Lung (tissue), 17 donors: ENCODE measurements at places on chromosomes 6 and 20. TPM values are rescaled to one million over a fixed set of nuclear protein-coding genes. Genes with fewer than 3 reads are reported as not detected.

- DNase-seq: no peak
These were observed 1.2 kb downstream of the OGFR start for GRCh38 chr20:62805711-62806382.

DNA sequence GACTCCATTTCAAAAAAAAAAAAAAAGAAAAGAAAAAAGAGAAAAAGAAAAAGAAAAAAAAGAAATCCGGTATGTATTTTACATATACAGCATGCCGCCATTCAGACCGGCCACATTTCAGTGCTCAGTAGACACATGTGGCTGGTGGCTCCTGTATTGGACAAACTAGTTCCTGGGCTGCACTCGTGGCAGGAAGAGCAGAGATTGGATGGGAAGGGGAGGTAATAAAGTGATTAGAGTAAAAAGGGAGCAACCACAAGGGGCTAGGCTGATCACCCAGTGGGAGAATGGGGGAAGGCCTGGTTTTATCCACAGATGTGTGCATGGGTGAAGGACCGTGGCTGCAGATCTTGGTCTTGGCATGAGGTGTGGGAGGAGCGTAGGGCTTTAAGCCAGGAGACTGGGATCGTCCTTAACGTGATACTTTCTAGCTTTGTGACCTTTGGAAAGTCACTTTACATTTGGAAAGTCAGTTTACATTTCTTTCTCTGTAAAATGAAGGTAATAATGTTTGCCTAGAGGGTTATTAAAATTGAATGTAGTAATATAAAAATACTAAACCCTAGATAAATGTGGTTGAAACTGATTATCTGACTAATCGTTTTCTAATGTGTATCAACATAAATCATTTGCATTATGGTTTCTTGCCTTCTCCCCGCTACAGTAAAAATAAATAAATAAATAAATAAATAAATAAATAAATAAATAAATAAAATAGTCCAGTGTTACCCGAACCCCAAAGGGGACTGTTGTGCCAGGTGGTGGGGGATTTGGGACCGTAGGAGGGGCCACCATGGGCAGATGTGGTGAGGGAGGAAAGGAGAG, 869 bp upstream of the TRIM15 start:
- no peak for DNase-seq

DNA sequence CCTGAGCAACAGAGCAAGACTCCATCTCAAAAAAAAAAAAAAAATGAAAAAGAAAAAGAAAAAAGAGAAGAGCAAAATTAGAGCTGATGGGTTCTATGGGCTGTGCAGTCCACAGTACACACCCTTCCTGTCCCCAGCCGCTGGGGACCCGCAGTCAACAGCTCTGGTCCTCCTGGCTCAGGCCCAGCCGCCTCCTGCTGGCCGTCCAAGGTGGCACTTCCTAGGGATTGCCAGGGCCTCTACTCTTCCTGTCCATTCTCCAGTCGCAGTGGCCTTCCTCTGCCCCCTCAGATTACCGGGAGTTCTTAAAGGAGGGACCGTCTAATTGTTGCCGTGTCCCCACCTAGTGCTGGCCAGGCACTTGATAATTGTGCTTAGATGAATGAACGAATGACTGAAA, 41.7 kb downstream of the TMEM242 start:
- no peak for DNase-seq

DNA sequence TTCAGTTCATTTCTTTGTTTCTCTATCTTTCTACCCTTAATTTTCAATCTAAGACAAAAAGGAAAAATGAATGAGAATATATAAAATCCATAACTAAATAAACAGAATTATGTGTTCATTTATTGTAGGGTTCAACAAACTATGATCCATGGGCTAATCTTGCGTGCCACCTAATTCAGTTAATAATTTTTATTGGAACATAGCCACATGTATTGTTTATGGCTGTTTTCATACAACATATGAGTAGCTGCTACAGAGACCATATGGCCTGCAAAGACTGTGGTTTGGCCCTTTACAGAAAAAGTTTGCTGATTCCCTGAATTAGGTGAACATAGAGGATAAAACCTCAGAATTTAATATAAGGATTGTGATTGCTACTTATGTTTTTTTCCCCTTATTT, 21.8 kb downstream of the SENP6 start:
- DNase-seq: no peak

- DNase-seq: no peak
These were observed 20.3 kb downstream of the SNTA1 start for GRCh38 chr20:33423141-33423834.

The CALHM5 gene
- total RNA-seq: 1.3 TPM

DNA sequence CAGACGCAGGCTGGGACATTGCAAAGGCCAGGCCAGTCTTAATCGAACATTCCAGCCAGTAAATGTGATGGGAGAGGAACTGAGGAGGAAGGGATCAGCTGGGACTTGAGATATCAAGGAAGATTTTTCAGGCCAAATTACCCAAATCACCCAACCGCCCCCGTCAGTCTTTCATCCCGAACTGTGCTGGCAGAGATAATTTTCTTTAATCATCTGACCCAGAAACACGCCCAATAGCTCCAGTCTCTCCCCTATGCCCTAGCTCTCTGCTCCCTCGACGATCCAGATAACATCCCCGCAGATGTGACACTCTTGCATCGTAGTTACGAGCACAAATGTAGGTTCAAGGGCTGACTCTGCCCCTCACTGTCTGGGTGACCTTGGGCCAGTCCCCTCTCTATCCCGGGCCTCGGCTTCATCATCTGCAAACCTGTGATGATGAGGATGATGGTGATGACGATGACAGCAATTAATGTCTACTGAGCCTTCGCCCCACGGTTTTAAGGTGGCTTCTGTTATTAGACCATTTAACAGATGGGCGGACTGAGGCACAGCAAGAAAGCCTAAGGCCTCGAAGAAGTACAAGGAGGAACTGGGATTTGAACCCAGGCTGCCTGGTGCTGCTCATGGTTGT, 118.6 kb downstream of the PREX1 start:
- no peak for DNase-seq

- no peak for DNase-seq
These were observed 98.4 kb downstream of the SESN1 start for GRCh38 chr6:108996208-108996607.

GRCh38 chr6:11172501-11173327, 59.8 kb downstream of the NEDD9 start:
- DNase-seq: peak; percentile 71

DNA sequence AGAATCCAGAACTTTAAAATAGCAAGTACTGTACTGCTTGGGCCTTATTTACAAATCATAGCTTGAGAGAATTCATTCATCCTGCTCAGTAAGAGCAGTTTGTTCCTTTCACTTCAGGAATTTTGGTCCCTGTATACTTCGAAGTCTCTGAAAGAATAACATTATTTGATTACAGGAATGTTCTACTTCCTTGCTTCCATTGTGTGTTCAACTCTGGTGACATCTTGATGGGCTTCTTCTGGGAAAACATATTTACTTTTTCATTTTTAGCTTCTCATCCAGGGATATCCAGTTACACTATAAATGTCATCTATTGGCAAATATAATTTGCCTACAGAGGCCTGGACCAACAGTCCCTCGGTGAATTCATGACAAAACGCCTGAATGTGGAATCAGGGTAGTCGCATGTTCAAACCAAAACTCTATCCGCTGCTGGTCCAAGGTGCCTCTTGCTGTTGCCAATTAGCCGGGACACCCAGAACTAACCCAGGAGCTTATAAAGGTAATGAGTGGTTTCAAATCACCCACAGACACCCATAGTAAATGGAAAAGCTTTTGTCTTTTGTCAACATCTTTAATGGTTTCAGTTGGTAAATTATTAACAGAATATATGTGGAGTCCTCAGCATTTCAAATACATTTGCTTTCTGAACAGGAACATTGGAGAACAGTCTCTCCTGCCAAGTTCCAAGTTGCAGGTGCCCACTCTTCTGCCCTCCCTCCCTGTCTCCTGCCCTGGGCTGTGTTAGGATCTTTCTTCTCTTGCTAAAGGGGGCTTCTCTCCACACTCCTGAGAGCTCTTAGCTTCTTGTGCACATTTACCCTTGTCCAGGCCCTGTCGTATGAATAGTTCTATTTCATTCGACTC, 162.5 kb upstream of the CITED2 start:
- peak; percentile 80 for DNase-seq

GRCh38 chr6:97306544-97307320, 23.7 kb upstream of the MMS22L start:
- DNase-seq: no peak

DNA sequence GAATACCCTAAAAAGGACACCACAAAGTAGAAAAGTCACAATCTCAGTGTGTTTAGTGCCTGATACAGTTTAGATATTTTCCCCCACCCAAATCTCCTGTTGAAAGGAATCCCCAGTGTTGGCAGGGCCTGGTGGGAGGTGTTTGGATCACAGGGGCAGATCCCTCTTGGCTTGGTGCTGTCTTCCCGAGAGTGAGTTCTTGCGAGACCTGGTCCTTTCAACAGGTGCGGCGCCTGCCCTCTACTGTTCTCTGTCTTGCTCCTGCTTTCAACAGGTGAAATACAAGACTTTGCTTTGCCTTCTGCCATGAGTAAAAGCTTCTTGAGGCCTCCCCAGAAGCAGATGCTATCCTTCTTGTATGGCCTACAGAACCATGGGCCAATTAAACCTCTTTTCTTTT, 534.3 kb upstream of the NRSN1 start:
- no peak for DNase-seq

DNA sequence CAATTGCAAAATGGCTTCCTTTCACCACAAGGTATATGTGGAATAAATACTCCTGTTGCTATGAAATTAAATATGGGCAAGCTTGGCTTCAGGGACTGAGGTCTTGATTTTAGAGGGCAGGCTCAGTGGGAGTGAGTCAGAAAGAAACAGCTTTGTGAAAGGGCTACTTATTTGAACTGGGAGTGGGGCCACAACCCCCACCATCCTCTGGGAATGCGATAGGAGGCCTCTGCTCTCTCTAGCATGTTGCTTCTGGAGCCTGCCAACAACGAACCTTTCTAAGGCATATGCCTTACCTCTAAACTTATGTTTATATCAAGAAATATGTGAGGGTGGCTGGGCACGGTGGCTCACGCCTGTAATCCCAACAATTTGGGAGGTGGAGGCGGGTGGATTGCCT, 149.7 kb downstream of the LRRC1 start:
- no peak for DNase-seq

The GLP1R gene
- 0.18 TPM for total RNA-seq

GRCh38 chr20:25032478-25033264, 25.3 kb downstream of the ACSS1 start:
- peak; percentile 59 for DNase-seq

The RBM38 gene
- 32.3 TPM for total RNA-seq

DNA sequence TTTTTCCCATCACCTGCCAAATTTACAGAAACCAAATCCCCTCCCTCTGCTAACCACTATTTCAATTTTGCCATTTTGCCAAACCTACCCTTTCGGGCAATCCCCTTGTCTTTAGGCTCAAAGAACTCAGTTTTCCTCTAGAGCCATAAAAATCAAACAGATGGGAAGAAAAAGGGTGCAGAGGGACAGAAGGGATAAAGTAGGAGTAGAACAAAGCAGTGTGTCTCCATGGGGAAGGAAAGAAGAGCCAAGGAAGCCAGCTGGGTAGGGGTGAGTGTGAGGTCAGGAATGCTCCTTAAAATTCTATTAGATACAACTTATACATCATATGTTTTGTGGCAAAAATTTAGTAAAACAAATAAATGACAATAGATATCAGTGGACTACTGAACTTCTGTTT, 316.5 kb downstream of the BTBD9 start:
- peak; percentile 60 for DNase-seq

GRCh38 chr20:64189530-64189966, 25.3 kb downstream of the MYT1 start:
- no peak for DNase-seq

DNA sequence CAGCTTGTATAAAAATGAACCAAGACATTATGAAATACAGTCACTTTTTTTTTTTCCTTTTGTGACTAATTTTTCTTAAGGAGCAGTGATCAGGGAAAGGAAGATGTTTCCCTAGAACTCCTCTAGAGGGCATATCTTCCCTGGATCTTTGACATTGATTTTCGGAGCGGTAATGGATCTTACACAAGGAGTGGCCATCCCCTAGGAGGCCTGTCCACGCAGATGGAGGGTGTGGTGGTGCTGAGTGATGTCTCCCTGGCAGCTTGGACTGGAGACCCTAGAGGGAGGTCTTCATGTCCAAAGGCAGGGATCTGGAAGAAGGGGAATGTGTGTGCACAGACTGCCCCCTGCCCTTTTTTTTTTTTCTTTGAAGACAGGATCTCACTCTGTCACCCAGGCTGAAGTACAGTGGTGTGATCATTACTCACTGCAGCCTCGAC, 7.0 kb upstream of the KIFC1 start:
- no peak for DNase-seq

The JAG1 gene
- total RNA-seq: 61.4 TPM

The LY6G5B gene
- total RNA-seq: 13.7 TPM

DNA sequence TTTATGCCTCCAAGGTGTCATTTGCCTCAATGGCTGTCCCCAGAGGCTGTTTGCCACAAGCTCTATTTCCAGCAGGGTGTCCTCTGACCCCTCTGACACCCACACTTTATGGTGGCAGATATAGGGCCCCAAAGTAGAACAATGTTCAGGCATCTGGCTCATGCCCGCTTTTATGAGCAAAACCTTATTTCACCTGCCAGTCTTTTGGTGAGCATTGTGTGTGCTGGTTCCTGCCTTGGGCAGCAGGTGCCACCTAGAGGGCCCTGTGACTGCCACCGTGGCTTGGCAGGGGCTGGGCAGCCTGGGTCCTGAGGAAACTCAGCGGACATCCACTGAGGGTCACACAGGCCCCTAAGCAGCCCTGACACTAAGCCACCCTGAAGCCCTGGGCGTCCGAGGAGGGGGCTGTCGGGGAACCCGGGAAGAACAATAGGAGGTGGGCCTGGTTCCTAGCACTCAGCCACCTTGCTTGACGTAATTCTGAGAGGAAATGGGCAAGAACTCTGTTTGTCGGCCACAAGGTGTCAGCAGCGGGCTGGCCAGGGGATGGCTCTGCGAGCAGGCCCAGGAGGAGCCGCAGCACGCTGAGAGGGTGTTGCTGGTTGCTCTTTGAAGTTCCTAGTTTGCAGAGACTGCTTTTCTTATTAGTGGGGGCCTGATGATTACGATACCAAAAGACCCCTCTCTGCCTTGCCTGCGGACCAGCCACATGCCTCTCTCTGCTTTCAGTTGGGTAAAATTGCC, 148.9 kb downstream of the SCML4 start:
- peak; percentile 92 for DNase-seq

The TFAP2B gene
- total RNA-seq: not detected

DNA sequence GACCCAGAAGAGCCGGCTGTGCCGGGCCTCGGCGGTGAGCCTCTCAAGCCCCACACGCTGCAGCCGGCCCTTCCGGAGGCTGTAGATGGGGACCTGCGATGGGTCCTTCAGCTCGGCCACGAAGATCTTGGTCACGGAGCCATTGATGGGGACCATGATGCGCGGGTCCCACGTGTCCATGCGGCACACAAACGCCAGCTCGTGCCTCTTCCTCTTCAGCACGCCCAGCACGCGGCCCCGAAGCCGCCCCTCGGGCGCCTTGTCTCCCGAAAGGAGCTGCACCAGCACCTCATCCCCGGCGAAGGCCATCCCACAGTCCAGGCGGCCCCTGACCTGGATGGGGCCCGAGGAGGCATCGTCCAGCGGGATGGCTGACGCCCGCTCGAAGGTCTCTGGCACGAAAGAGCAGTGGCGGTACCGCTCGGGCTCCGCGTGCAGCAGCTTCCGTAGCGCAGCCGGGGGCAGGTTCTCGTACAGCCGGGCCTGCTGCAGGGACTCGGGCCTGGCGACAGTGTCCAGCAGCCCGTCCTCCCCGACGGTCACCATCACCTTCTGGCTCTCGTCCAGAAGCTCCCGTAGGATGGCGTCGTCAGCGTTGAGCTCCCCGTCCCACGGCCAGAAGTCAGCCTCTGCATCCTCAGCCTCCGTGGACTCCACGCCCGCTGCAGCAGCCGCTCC, 8.9 kb downstream of the HELZ2 start:
- DNase-seq: no peak
